ENCODE measurements at places on chromosomes 16 and 17.

DNA sequence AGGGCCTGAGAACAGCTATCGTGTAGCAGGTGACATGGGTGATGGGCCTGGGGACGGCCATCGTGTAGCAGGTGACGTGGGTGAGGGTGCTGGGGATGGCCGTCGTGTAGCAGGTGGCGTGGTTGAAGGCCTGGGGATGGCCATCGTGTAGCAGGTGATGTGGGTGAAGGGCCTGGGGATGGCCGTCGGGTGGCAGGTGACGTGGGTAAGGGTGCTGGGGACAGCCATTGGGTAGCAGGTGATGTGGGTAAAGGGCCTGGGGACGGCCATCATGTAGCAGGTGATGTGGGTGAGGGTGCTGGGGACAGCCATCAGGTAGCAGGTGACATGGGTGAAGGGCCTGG lies 15.5 kb downstream of the TPSD1 start:
- DNase-seq: no peak

GRCh38 chr17:34011599-34011998 lies 243.5 kb upstream of the CCL2 start:
- DNase-seq: no peak

DNA sequence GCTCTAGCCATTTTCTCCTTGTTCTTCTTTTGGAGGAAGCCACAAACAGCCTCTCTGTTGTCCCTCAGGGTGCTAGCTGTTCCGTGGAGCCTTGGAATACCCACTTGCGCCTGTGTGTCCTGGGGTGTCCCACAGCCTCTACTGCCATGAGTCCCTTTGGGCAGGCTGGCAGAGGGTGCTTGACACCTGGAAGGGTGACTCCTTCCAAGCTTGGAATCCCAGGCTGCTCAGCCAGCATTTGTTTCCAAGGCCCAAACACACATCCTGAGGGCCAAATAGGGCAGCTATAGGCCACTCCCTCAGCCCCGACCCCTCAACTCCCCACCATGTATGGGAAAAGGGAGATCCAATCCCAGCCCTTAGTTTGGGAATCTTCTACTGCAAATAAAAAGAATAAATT lies 14.9 kb downstream of the ZNHIT3 start:
- DNase-seq: no peak

DNA sequence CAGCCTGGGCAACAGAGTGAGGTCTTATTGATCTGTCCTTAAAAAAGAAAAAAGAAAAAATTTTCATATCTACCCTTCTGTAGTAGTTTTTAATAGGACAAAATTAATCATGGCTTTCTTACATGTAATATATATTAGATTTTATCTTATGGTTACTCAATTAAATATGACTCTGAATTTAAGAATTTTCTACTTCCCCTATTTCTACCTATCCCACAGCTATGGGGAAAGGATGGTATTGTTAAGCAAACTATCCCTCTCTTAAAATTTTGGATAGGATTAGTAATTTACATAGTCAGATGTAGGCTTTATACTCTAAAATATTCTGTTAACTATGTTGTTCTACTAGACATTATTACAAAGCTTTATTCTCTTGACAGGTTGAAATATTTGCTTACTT lies 62.5 kb downstream of the NQO1 start:
- DNase-seq: no peak

- no peak for DNase-seq
Observed at GRCh38 chr16:2585651-2586081, 47.8 kb downstream of the PDPK1 start.

DNA sequence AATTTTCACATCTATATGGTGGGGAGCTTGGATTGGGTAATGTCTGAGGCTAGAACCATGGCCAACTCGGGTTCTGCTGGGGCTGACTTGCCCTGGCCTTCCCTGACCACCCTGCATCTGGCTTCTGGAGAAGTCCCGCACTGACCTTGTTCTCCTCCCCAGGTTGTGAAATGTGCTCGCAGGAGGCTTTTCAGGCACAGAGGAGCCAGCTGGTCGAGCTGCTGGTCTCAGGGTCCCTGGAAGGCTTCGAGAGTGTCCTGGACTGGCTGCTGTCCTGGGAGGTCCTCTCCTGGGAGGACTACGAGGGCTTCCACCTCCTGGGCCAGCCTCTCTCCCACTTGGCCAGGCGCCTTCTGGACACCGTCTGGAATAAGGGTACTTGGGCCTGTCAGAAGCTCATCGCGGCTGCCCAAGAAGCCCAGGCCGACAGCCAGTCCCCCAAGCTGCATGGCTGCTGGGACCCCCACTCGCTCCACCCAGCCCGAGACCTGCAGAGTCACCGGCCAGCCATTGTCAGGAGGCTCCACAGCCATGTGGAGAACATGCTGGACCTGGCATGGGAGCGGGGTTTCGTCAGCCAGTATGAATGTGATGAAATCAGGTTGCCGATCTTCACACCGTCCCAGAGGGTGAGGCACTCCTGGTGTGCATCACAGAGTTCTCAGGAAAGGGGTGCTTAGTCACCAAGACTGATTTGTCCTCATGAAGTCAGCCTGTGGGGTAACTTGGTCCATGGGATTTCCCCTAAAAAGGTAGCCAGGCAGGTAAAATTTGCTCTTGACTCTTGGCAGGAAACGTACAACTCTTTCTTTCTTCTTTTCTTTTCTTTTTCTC lies 6.1 kb downstream of the NOD2 start:
- DNase-seq: peak; percentile 76

DNA sequence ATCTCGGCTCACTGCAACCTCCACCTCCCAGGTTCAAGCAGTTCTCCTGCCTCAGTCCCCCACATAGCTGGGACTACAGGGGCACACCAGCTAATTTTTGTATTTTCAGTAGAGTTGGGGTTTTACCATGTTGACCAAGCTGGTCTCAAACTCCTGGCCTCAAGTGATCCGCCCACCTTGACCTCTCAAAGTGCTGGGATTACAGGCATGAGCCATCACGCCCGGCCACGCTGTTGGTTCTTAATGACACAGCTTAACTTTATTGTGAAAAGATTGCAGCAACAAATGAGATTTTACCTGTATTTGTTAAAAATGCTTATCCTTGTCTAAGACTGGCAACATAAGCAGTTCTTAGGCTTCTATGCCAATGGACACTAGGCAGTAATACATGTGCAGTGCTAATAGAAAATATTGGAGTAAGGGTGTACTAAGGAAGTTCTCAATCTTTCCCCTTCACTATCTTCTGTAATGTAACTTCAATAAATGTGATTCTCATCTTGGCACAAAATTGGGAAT lies 2.9 kb downstream of the UBB start:
- no peak for DNase-seq

GRCh38 chr16:65831903-65832666 lies 534.4 kb upstream of the CDH5 start:
- DNase-seq: no peak
